Stimulated activated CD8-positive, alpha-beta memory T cell treated with anti-CD3 and anti-CD28 coated beads, Interleukin-7, amount 100 ng/mL, for 1 hour (primary cell): ENCODE measurements at places on chromosomes 1 and 21.

DNA sequence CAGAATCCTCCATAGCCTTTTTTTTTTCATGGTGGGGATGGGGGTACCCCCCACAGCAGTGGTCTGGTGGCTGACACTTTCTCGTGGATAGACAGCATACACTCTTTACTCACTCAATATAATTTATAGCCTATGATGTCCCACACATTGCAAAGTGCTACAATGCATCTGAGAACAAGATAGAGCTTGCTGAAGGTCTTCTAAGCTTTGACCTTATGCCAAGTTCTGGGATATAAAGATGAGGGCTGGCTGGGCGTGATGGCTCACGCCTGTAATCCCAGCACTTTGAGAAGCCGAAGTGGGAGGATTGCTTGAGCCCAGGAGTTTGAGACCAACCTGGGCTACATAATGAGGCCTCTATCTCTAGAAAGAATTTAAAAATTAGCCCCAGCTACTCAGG lies 78.0 kb downstream of the MPZL1 start:
- no peak for DNase-seq

DNA sequence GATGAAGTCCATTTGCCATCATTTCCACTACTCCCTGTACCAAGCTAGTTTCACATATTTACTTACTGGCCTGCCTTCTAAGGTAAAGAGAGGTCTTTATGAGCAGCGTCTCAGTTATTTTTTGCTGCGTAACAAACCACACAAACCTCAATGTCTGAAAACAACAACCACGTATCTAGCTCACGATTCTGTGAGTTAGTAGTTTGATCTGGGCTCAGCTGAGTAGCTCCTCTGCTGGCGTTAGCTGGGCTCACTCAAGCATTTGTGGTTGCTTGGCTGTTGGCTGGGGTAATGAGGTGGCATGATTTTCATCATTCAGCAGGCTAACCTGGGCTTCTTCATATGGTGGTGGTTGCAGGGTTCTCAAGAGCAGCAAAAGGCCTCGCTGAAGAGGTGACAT lies 225.4 kb downstream of the FOXD2 start:
- no peak for DNase-seq

GRCh38 chr1:61501971-61502916 lies 222.7 kb downstream of the TM2D1 start:
- DNase-seq = no peak

- no peak for DNase-seq
Observed at GRCh38 chr1:37353871-37354270, 120.5 kb upstream of the ZC3H12A start.

DNA sequence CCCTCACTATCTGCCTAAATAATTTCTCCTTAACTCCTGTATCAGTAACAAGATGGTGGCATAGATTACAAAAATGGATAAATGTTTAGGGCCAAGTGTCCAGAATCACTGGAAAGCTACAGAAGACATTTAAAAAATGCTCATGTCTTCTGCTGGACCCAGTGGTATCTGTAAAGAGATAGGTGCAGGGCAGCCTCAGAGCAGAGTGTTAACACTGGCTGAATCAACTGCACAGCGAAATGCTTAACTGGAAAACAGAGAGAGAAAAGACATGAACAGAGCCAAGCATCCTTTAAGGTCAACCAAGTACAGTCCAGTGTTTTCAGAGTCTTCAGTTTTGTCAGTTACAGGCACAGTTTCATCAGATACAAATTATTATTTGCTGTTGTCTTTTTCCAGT lies 419.3 kb downstream of the ZP4 start:
- no peak for DNase-seq

GRCh38 chr1:86235852-86236251 lies 79.3 kb upstream of the COL24A1 start:
- no peak for DNase-seq

DNA sequence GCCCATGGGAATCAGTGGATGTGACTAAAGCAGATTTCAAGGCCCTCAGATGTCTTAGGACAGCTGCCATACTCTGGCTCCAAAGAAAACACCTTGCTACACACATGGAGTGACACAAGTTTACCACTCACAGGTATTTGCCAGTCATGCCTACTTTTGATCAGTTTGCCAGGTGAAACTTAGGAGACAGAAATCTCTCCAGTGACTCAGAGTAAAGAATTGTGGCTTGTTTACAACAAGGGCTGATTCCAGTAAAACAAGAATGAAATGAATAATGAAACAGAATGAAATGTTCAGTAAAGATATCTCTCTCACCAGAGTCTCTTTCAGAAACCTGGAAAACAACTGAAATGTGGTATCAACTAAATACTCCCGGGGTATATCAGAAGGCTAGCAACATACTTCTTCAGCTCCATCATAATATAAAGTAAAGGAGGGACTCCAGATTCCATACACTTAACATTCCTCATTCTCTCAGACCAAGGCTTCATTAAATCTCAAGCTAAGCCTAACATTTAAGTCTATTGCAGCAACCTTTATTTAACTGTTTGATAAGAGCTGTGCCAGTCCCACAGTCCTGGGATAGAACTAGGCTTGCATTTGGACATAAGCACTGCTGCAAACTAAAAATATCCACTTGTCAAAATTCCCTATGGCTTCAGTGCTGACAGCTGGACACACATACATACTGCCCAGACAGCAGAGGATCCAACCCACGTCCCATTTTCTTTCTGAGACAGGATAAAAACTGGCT lies 143.3 kb downstream of the SIPA1L2 start:
- no peak for DNase-seq

- DNase-seq = no peak
Observed at GRCh38 chr21:41933313-41934079, 20.3 kb downstream of the C2CD2 start.

DNA sequence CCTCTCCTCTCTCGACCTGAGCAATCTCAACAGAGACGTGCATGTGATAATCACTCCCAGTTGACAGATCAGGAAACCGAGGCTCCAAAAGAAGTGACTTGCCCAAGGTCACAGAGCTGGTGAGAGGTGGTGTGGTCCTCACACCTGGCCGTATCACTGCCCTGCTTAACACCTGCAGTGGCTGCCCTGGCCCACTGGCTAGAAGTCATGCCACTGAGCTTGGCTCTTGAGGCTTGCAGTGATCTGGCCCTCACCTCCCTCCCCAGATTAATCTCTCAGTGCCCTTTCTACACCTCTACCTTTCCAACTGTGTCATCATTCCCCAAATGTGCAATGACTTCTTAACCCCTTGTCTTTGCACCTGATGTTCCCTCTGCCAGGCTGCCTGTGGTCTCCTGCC lies 38.8 kb downstream of the CDCP2 start:
- DNase-seq = no peak

DNA sequence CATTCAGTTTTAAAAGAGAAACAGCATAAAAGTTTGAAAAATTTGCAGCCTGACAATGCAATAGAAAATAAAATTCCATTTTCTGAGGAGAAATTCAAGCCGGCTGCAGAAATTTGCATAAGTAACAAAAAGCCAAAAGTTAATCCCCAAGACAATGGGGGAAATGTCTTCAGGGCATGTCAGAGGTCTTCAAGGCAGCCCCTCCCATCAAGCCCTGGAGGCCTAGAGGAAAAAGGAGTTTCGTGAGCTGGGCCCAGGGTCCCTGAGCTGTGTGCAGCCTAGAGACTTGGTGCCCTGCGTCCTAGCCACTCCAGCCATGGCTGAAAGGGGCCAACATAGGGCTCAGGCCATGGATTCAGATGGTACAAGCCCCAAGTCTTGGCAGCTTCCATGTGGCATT lies 74.6 kb downstream of the PIK3R3 start:
- DNase-seq = no peak

DNA sequence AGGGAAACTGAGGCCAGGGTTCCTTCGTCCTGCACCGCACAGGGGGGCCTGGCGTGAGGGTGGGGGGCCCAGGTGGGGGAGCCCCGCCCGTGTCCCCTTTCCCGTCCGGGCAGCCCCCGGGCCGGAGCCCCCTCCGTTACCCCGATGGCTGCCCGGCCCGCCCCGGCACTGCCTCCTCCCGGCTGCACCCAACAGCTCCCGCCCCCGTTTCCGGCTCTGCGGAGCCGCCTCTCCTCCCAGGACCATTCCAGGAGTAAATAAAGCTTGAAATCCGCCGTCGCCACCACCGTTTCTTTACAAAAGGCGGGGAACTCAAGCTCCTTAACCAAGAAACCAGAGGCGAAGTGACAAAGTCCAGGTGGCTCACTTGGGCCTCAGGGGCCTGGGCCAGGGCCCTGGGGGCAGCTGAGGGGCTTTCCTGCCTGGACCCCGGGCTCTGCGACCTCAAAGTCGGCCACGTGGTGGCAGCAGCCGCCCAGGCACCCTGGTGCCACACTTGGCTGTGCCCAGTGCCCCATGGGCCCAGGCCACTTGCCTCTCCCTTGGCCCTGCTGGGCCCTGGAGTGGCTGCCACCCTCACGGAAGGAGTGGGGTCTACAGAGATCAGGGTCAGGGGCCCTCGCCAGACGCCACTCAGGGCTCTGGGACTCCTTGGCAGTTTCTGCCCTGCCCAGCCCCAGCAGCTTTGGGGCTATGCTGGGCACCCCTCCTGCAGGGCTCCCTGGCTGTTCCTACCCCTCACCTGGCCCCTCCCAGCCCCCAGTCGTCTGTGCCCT lies 514 bp upstream of the FAAP20 start:
- peak; percentile 67 for DNase-seq

- DNase-seq = no peak
Observed at GRCh38 chr21:39071623-39072214, 111.5 kb downstream of the PSMG1 start.

- DNase-seq = no peak
Observed at GRCh38 chr1:215797859-215798258, 230.8 kb downstream of the KCTD3 start.

DNA sequence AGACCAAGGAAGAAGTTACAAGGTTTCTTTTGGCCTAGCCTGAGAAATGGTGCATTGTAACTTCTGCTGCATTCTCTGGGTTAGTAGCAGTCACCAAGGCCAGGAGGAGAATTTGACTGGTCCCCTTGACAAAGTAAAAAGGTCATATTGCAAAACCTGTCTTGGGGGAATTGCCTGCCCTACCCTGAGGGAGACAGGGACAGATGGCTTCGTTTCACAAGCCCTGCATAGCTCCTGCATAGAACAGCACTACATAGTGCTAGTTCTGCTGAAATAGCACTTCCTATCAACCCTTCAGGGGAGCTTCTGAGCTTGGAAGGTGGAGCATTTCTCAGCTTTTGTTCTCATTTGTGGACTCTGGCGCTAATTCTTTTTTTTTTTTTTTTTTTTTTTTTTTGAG lies 20.4 kb upstream of the AK2 start:
- no peak for DNase-seq

- DNase-seq = no peak
Observed at GRCh38 chr1:109391157-109391556, 6.6 kb downstream of the SORT1 start.

- DNase-seq = no peak
Observed at GRCh38 chr1:68889471-68889870, 392.6 kb upstream of the DEPDC1 start.

DNA sequence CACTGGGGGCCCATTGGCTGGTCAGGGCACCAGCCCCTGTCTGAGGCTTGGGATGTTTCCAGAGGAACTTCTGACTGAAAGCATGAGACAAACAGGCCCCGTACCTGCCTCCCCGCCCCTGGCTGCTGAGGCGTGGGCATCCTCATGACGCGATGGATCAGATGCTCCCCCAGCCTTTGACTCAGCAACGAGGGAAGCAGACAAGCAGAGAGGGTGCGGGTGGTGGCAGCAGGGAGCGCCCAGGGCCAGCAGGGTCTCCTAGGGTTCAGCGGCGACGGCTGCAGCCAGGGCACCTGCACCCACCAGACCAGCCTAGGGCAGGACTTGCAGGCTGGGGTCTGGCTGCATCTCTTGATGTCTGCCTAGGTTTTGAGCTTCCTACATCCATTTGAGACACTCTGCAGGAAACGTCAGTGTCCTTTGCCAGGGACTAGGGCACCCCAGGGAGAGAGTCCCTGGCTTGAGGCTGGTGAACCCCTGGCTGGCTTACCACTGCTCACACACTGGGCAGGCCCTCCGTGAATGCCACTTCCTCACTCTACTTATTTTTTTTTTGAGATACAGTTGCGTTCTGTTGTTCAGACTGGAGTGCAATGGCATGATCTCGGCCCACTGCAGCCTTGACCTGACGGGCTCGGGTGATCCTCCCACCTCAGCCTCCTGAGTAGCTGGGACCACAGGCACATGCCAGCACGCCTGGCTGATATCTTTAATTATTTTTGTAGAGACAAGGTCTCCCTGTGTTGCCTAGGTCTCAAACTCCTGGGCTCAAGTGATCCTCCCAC lies 63.3 kb downstream of the DHRS3 start:
- DNase-seq = no peak
